ENCODE measurements at places on chromosomes 12 and 14.

- DNase-seq, result no peak
Observed at GRCh38 chr14:65476942-65477318, 64.4 kb downstream of the FUT8 start.

GRCh38 chr12:57527184-57527583 lies 4.6 kb downstream of the MBD6 start:
- DNase-seq, result no peak

DNA sequence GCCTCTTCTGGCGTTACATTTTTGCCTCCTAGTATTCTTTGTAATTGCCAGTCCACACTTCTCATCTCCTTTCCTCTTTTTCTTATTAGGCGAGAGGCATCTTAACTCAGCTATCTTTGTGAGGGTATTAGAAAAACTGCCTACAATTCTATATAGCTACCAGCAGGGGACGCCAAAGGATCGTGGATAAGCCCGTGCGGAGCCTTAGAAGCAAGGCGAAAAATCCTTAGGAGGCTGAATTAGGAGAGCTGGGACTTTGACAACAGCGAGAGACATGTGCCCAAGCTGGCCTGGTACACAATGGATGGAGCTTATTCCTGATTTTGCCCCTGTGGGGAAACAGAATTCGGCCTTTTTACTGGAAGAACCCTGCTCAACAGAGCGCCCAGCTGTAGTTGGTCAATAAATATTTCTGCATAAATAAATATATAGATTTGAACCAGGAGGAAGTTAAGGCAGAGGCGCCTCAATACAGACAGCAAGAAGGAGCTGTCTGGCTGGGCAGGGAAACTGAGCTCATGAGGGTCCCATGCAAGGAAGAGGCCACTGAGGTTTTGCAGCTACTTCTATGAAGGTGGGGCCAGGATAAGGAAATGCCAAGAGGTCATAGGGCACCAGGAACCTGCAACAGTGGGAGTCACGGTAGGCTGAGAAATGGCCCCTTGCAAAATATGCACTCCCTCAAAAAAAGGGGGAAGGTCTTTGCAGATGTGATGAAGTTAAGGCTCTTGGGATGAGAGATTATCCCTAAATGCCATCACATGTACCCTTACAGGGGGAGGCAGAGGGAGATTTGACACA lies 14.6 kb upstream of the RBM19 start:
- DNase-seq, result peak; percentile 73

- DNase-seq, result no peak
Observed at GRCh38 chr14:102696856-102697495, 80.3 kb upstream of the TRAF3 start.

GRCh38 chr12:72269491-72269890 lies 2.7 kb upstream of the TRHDE start:
- no peak for DNase-seq

- no peak for DNase-seq
Observed at GRCh38 chr12:116624516-116624915, 65.3 kb downstream of the MAP1LC3B2 start.

DNA sequence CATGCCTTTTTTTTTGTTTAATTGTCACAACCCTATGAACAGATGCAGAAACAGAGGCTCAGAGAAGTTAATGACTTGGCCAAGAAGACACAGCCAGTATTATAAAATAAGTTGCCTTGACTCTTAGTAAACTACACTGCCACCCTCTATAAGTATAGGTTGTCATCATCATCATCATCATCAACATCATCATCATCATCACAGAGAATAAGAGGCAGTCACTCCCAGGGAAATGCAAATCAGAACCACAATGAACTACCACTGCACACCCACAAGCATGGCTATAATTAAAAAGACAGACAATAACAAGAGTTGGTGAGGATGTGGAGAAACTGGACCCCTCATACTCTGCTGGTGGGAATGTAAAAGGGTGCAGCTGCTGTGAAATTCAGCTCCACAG lies 23.2 kb upstream of the C12orf76 start:
- no peak for DNase-seq

GRCh38 chr14:24387009-24387345 lies 11.8 kb upstream of the NYNRIN start:
- DNase-seq, result no peak

DNA sequence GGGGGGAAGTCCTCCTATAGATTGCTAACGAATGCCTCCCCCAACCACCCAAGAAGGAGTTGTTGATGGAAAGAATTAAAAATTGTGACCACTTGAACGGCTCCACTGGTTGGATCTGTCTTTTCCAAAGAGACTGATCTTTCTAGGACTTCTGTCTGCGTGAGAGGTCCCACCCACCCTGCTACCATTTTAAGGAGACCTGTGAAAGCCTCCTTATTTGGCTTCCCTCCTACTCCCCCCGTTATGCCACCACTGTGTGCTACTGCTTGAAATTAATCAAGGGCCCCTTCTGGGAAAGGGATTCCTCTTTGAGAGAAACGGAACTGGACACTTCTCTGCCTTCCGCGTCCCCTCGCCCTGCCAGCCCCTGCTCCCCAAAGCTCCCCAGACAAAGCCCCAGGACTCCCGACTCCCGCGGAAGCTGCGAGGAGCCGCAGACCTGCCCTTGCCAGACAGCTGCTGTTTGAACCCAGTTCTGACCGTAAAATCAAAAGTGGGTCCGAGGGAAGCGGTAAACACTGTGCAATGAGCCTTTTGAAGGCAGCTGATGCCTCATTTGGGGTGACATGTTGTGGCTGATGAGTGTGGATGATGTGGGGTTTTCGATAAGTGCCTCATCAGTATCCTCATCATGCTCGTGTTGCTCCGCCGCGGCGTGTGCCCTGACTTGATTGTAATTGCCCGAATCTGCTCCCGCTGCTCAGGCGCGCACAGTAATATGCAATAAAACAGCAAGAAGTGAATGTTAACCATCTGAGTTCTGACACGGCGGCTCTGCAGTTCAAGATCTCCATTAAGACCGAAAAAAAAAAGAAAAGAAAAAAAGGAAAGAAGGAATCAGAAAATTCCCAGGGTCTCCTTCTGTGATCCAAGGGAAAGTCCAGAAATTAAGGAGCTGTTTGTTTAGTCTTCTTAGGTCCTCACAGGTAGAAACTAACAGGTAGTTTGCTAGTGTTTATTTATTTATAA lies 48.2 kb downstream of the MBIP start:
- DNase-seq, result peak; percentile 49

- no peak for DNase-seq
Observed at GRCh38 chr12:89343127-89343526, 9.2 kb downstream of the DUSP6 start.

DNA sequence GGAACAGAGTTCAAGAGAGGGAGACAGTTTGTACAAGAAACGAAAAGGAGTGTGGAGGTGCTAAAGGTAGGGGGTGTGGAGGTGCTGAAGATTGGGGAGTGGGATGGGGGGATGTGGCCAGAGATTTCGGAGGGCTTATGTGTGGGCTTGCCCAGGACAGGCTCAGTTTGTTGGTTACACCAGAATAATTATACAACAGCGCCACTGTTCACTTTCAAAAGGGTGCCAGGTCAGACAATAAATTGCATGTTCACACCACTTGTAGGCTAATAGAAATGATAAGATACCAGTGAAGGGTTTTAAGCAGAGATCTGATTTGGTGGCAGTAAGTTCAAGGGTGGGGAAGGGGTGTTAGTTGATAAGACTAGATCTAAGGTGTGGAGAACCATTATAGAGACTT lies 75.3 kb downstream of the PRKCH start:
- DNase-seq, result no peak

Data from D341Med (cell line).